Forelimb muscle (tissue), 1 donor: ENCODE measurements at places on chromosomes 4 and X. TPM values are rescaled to one million over a fixed set of nuclear protein-coding genes. Genes with fewer than 3 reads are reported as not detected.

The ITGB1BP2 gene
- polyA plus RNA-seq, result 142 TPM

The HCCS gene
- polyA plus RNA-seq, result 27.5 TPM

The SPRY1 gene
- polyA plus RNA-seq, result 147 TPM

The FAM53A gene
- polyA plus RNA-seq, result 2.0 TPM

- no peak for DNase-seq
Measured at GRCh38 chr4:107586371-107586770, 133.7 kb downstream of the PAPSS1 start.

DNA sequence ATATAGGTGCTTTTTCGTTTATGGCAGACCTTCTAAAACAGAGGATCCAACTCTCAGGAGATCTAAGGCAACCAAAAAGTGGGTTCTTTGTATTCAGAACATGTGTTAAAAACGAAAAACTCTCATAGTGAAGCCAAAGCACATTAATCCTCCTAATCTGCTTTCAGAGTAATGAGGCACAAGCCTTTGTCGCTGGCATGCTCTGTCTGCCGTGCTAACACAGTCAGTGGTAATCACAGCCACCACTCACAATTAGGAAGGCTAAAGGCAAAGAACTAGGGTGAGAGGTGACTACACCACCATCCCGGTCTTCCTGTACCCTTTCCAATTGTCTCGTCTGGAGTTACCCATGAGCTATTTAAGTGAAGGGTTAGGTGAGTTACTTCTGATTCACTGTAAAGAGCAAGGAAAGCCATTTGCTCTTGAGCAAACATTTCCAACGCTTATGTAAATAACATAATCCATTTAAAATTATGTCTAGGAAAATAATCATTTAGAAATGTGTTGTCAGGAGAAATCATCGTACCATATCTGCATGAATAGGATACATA lies 40.7 kb downstream of the NPY2R start:
- no peak for DNase-seq

The PRRG3 gene
- 28.6 TPM for polyA plus RNA-seq

The GAGE12H gene
- polyA plus RNA-seq, result not detected

- no peak for DNase-seq
Measured at GRCh38 chrX:34632384-34632783, 24.7 kb downstream of the TMEM47 start.

GRCh38 chr4:169723207-169723965 lies 34.4 kb downstream of the HPF1 start:
- DNase-seq, result no peak

The BEX2 gene
- 41.2 TPM for polyA plus RNA-seq
